Left renal cortex interstitium (tissue), 4 donors: ENCODE measurements at places on chromosomes 13 and 19. TPM values are rescaled to one million over a fixed set of nuclear protein-coding genes. Genes with fewer than 3 reads are reported as not detected.

ZNF254 gene
- 28.6 TPM for polyA plus RNA-seq

SIGLEC8 gene
- 0.04 TPM for polyA plus RNA-seq

FARP1 gene
- polyA plus RNA-seq, result 248 TPM

TEAD2 gene
- polyA plus RNA-seq, result 97.3 TPM

FCHO1 gene
- polyA plus RNA-seq, result 3.3 TPM

NOTCH3 gene
- polyA plus RNA-seq, result 123 TPM

GNA15 gene
- 0.64 TPM for polyA plus RNA-seq

PSG2 gene
- not detected for polyA plus RNA-seq

FREM2 gene
- 38.7 TPM for polyA plus RNA-seq

TGFBR3L gene
- polyA plus RNA-seq, result 0.85 TPM

EDDM13 gene
- 5.4 TPM for polyA plus RNA-seq

CYP2A6 gene
- polyA plus RNA-seq, result not detected

ZNF446 gene
- 24.5 TPM for polyA plus RNA-seq
